Activated CD4-positive, alpha-beta T cell treated with anti-CD3 and anti-CD28 coated beads, Interleukin-2, amount 50 U/mL, for 16 hours (primary cell): ENCODE measurements at places on chromosomes 1 and 21.

DNA sequence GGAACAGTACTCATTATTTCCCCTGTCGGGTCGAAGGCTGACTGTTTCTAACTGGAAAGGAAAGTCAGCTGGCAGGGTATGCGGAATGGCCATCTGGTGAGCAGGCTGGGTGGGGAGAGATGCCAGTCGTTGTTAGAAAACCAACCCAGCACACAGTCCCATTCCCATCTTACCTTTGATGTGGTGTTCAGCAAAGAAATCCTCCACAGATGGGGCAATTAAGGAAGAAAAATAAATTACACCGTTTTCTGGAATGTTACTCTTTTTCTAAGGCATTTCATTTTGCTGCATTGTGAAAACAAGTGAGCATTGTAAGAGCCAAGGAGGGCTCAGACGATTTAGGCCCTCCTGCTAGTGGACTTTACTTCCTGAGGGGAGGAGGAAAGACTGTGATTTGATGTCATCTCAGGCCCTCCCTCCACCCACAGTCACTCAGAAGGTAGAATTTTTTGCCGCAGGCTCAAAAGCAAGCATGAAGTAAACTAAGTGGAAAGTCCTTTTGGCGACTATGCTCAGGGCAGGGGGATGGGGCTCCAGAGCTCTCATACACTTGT lies at the start of gene SLC16A4:
Gene SLC16A4, minus strand, starts transcription at position 335 of the 554 bp plus-strand sequence. CDS start 1,703 bp downstream, outside the sequence.
- no peak for DNase-seq

DNA sequence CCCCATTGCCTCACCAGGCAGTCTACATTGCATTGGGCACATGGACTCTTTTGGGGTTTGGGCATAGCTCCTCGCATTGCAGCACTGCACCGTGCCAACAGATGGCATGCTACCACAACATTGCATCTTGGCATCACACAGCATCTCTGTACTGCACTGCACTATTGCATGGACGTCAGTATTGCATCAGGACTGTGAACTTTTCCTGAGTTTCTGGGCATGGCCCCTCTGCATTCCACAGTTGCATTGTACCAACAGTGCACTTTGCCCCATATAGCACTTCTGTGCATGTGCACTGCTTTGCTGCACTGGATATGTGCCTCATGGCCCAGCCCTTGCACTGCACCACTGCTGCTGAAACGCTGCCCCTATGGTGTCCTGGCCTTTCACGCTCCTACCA lies 9.6 kb downstream of the PTPRU start:
- DNase-seq = no peak

DNA sequence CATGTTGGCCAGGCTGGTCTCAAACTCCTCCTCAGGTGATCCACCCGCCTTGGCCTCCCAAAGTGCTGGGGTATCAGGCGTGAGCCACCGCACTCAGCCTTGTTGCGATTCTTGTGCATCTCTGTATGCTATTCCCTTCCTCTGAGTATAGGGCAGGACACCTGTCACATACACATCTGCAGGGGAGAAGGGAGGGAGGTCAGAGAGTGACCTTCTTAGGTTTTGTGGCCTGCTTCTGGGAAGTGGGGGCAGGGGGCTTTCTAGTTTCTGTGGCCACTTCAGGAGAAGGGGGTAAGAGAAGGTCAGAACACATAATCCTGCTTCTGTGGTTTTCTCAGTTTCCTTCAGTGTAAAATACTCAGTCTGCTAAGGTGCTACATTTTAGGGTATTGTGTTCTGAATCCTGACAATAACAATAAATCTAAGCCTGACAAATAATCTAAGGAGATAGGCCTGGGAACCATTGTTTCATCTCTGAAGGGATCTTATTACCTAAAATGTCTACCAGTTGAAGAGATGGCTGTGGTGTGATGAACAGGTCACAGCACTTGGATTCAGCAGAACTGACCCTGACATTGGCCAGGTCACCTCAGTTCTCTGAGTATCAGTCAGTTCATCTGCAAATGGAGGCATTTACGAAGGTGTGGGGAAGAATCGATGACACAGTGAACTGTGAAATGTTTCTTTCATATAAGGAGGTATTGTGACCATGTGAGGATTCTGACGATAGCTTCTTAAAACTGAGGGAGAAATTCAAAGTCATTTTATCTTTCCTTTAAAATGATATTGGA lies 212.6 kb upstream of the L1TD1 start:
- no peak for DNase-seq

DNA sequence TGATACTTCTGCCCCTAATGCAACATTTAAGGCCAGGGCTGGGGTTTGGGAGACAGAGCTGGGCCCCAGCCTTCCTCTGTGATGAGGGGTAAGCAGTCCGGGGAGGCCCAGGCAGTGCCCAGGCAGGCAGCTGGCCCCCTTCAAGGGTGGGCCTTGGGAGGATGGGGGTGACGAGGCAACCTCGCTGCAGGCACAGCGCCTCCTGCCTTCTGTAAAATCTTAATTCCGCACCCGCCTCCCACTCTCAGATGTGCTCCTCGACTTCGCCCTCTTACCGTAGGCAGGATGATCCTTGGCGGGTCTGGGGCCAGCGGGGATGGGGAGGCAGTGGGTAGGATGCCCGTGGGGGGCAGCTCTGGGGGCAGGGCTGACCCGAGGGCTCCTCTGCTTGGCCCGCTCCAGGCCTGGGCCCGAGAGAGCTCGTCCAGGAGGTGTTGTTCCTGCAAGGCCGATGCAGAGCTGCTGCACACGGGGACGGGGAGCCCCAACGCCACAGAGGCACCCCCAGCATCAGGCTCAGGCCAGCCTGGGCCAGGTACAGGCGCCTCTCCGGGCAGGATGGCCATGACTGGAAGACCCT lies 9.1 kb downstream of the C21orf58 start:
- DNase-seq = no peak

GRCh38 chr1:89743788-89744187 lies 77.0 kb upstream of the LRRC8D start:
- no peak for DNase-seq

DNA sequence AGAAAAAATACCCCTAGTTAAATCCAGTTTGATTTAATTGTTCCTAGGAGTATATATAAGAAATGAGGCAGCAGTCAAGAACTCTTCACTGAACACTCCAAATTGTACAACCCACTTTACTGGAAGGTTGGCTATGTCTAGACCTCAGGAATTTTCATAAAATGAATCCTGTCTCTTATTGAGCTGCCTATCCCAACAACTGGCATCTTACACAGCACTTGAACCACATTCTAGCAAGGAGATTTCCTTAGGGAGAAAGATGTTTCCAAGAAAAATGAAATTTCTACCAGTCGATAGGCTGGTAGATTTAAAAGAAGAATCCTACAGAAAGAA lies 16.3 kb downstream of the RNF19B start:
- DNase-seq = no peak

GRCh38 chr21:17828223-17828622 lies 9.1 kb upstream of the C21orf91 start:
- no peak for DNase-seq

DNA sequence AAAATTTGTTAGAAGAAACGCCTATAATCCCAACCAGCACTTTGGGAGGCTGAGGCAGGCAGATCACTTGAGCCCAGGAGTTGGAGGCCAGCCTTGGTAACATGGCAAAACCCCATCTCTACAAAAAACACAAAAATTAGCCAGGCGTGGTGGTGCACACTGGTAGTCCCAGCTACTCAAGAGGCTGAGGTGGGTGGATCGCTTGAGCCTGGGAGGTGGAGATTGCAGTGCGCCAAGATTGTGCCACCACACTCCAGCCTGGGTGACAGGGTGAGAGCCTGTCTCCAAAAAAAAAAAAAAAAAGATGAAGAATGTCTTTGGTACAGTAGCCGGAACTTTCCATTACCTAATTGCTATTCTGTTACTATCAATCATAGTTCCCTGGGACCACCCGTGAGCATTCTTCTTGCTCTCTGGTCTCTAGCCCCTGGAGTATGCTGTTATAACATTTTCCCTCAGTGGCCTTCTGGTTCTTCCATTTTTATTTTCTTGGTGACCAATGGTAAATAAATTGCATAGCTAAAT lies 43.4 kb downstream of the WASF2 start:
- no peak for DNase-seq

- no peak for DNase-seq
These were observed 1084.2 kb upstream of the NCAM2 start for GRCh38 chr21:19914028-19914427.

DNA sequence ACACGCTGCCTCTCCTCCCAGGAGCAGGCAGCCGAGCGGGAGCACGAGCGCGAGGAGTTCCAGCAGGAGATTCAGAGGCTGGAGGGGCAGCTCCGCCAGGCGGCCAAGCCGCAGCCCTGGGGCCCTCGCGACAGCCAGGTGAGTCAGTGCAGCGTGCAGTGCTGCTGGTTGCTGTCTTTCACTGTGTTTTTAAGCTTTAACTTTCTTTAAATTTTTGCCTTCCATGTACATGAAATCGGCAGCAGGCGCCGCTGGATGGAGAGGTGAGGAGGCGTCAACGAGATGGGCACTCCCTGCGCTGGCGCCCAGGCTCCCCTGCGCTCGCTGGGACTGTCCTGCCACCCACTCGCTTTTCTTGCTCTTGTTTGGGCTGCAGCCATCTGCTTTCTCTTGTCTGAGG lies 60.7 kb upstream of the DIP2A start:
- no peak for DNase-seq

- no peak for DNase-seq
These were observed 1539.6 kb downstream of the BRINP3 start for GRCh38 chr1:188937965-188938551.

DNA sequence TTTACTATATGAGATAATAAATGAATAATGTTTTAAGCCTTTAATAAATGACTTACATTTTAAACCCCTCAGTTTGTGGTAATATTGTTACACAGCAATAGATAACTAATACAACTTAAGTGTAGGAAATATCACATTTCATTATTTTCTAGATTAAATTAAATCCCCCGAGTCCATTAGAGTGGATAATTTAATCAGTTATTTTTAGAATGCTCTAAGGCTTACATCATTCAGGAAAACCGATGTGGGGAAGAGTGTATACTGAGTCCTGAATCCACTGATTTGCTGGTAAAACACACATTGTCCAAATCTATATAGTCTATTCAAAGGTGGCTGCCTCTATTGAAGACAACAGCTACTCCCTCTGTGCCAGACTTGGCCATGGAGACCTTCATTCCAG lies 35.7 kb upstream of the DOCK7 start:
- no peak for DNase-seq

DNA sequence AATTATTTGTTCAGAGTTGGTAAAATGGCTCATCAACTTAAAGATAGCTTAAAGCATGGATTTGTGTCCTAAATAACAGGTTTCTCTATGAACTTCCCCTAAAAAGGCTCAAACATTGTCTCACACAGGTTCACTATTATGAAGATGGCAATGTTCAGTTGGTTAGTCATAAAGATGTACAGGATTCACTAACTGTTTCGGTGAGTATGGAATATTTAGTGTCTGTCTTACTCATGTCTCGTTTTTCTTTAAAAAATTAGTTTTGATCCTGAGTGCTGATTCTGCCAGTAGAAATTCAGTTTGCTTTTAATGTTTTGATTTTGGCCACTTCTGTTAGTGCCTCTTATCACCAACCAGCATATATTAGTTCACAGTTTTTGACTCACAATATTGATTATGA lies 7.5 kb upstream of the MOV10 start:
- DNase-seq = peak; percentile 61

- DNase-seq = no peak
These were observed 12.7 kb upstream of the CASQ1 start for GRCh38 chr1:160177667-160178066.

- peak; percentile 68 for DNase-seq
These were observed at the start of gene RNASEL for GRCh38 chr1:182588500-182589396. RNASEL (minus strand) TSS chr1:182589256; CDS start chr1:182586806, 2,450 bp downstream.

DNA sequence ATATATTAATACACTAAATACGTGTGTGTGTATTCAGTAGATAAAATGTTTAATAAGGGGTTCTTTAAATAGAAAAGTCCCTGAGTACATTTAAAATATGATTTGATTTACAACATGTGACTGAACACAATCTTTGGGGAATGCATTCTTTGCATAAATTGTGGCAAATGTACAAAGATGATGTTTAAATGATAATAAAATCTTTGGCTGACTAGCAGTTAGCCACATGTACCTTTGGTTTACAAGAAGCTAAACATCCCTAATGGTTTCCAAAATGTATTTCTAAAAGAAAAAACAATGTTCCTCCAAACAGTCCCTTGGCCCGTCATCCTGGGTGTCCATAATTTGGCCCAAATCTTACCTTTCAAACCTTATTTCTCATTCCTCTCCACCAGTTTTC lies 106.4 kb upstream of the MARK1 start:
- DNase-seq = no peak

DNA sequence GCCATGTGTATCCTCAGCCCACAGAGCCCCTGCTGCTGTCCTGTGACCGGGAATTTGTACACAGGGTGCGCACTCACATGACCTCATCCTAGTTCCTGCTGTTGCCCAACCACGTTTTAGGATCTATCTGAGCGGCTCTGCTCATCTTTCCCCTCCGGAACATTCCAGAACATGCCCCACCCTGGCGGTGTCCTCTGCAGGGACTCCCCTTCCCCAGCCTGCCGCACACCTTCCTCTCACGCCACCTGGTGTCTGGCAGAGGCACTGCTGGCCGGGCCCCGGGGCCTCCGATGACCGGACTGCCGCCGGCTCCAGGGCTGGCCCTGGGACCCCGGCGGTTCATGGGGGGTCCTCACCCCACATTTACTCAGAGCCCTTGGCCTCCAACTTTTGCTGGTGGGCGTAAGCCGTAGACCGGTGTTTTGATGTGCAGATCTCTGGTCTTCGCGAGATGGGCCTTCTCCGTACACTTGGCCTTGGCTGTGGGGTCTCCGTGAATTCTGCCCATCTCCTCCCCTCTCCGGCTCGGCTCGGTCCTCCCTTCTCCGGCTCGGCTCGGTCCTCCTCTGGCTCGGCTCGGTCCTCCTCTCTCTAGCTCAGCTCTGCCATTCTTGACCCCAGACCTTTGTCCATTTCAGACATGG lies 29.5 kb downstream of the ARHGEF16 start:
- peak; percentile 29 for DNase-seq

GRCh38 chr1:162671664-162672410 lies 39.6 kb downstream of the DDR2 start:
- no peak for DNase-seq

GRCh38 chr1:19032701-19033514 lies 76.4 kb upstream of the IFFO2 start:
- DNase-seq = no peak
